ENCODE measurements at places on chromosomes 13 and 19.
A peak's percentile ranks its signal among the peaks of the same experiment; 100 is the strongest.

- DNase-seq, result no peak
These were observed 791 bp upstream of the AXL start for GRCh38 chr19:41218249-41218614.

GRCh38 chr19:29705706-29706105 lies 9.4 kb downstream of the C19orf12 start:
- no peak for DNase-seq

DNA sequence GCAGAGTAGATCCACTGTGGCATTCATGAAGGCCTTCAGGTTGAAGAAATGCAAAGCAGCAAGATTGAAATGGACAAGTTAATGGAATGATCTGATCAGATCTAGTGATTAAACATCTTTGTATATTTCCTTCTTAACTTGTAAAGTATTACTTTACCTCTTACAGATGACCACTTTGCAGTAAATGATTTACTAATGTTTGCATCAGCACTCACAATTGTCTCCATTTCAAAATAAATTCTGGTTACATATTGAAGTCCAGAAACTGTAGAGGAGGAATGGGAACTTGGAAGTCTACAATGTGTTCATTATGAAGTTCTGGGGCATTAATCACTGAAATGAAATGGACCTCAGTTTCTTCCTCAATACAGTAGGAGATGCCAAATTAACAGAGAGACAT lies 380.8 kb downstream of the FOXO1 start:
- no peak for DNase-seq

GRCh38 chr13:24627946-24628345 lies 52.3 kb upstream of the ATP12A start:
- DNase-seq, result no peak

- DNase-seq, result peak; percentile 62
These were observed 47.0 kb upstream of the PNMA8B start for GRCh38 chr19:46542428-46543230.

- no peak for DNase-seq
These were observed 1.9 kb upstream of the MYCBP2 start for GRCh38 chr13:77328819-77329132.

DNA sequence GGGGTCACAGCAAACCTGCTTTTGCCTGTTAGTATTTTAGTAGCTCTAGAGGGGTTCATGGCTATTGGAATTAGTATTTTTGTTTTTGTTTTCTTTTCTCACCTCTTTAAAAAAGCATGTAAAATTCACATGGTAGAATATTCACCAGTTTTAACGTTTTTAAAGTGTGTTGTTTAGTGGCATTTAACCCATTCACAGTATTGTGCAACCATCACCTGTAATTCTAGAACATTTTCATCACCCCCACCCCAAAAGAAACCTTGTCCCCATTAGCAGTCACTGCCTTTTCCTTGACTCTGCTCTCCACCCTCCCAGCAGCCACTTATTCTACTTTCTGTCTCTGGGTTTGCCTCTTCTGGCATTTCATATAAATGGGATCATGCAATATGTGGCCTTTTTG lies 39.8 kb downstream of the GATAD2A start:
- DNase-seq, result no peak

DNA sequence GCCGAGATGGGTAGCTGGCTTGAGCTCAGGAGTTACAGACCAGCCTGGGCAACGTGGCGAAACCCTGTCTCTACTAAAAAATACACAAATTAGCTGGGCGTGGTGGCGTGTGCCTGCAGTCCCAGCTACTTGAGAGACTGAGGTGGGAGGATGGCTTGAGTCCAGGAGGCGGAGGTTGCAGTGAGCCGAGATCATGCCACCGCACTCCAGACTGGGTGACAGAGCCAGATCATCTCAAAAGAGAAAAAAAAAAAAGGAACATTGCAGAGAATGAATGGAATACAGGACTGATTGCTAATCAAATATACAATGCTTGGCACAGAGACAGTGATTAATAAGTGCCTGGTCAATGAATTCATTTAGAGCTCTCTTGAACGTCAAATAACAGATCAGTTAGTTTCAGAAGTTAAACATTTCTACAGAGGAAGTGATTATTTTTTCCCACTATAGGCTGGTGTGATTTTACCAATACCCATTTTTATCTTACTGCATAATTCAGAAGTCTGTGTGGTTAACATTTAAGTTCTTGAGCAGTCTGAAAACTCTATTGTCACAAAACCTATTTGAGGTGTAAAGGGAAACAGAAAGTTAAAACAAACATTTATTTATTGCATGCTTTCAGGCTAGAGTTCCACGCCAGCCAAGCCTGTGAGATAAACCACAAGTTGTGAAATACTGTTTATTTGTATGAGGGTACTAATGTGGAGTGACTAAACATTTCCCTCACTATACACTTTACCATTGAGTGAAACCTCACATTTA lies 7.7 kb upstream of the TBC1D4 start:
- no peak for DNase-seq

DNA sequence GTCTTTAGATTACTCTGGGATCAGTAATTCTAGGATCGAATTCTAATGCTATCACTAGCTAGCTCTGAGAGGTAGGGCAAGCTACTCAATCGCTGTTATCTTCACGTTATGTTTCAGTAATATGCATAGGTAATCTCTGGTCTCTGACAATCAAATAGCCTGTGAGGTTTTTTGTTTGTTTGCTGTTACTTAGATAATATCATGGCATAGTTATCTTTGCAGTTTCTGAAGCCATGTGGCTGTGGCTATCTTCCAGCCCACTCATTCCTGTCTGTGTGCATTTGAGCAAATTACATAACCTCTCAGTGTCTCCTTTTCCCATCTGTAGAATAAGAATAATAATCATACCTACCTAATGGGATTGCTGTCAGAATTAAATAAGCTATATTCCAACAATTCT lies 330.2 kb downstream of the PCDH9 start:
- no peak for DNase-seq

GRCh38 chr13:103517066-103517767 lies 451.0 kb upstream of the SLC10A2 start:
- no peak for DNase-seq

DNA sequence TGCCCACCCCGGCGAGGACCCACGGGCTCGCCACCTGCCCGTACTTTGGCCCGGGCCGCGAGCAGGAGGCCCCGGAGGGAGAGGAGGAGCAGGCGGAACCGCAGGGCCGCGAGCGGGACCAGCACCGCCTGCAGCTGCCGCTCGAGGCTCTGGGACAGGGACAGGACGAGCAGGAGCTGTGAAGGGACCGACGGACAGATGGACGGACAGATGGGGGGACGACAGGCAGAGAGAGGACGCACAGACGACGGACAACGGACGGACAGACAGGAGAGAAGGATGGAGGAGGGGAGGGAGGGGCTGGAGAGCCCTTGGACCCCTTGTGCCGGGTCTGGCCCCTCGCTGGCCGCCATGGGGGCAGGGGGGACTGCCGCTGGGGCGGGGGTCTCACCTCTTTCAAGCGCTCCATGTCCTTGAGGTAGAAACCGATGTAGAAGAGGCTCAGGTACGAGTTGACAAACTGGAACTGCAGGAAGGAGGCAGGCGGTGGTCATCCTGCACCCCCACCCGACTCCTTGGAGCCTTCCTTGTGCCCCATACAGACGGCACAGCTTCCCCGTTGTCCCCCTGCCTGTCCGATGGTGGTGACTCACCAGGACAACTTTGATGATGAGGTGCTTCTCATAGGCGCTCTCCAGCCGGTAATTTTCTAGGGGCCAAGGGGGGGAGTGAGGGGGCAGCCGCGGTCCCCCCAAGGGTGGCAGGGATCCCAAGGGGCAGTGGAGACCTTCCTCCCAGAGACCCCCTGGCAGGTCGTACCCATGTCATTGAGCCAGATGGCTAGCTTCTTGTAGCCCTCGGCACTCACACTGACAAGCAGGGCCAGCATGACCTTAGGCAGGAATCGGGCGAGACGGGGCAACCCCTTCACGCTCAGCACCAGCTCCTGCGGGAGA lies 5.0 kb downstream of the ANO8 start:
- no peak for DNase-seq

- no peak for DNase-seq
These were observed 70.4 kb upstream of the MRI1 start for GRCh38 chr19:13693889-13694288.

GRCh38 chr19:37221136-37221535 lies 3.1 kb downstream of the ZNF383 start:
- DNase-seq, result no peak

- no peak for DNase-seq
These were observed 218.7 kb downstream of the POSTN start for GRCh38 chr13:37379841-37380240.

DNA sequence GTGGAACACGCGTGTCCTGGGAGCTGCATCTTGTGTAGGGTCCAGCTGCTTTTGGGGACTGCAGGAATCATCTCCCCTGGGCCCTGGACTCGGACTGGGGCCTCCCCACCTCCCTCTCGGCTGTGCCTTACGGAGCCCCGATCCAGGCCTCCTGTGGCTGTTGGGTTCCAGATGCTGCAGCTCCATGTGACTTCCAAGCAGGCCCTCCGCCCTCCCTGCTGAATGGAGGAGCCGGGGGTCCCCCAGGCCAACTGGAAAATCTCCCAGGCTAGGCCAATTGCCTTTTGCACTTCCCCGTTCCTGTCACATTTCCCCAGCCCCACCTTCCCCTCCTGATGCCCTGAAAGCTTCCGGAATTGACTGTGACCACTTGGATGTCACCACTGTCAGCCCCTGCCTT lies 6.2 kb upstream of the PGLS start:
- no peak for DNase-seq
